ENCODE measurements at places on chromosomes 7 and 10. TPM values are rescaled to one million over a fixed set of nuclear protein-coding genes. Genes with fewer than 3 reads are reported as not detected.

The SLC37A3 gene
- total RNA-seq, result 14.4 TPM

The COG5 gene
- 20.9 TPM for total RNA-seq

The GPR37 gene
- 5.9 TPM for total RNA-seq

DNA sequence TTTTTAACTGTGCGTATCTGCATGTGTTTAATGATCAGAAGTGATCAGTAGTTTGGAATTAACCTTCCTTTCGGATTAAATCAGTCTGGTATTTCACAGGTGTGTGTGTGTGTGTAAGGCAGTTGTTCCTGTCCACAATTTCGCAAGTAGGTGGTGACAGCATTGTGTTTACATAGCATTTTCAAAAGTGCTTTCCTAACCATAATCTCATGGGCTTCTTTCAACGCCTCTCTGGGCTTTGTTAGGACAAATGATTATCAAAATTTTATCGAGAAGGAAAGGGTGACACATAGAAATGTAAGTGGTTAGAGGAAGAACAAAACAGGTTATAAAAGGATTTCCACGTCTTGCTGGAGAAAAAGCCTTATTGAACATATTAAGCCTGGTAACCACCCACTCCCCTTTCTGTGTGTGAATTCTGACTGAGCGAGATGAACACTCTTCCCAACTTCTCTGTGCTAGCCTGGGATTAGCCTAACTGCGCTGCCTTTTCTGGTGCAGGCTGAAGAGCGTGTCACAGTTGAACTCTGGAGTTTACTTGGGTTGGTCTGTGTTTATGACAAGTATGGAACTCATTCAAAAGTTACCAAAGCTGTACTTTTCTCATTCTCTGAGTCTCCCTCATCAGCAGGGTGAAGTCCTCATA, 292.3 kb upstream of the PITRM1 start:
- ATAC-seq, result no peak

DNA sequence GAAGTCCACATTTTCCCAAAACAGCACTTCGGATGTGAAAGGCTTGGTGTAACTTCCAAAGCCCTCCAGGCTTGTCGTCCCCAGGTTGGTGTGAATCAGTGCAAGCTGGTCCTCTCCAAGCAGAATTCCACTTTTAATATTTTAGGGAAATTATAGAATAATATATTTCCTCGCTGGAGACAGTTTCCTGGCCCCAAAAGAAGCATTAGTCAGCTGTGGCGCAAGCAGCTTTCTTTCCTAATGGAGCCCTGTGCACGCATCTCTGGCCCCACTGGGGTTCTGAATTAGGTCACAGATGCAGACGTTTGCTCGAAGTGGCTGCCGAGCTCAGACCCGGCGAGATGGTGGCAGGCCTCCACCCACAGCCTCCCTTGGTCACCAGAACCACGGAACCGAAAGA, 33.3 kb upstream of the MNX1 start:
- ATAC-seq, result no peak

- no peak for ATAC-seq
These were observed 35.3 kb upstream of the PDZD8 start for GRCh38 chr10:117410557-117410956.

DNA sequence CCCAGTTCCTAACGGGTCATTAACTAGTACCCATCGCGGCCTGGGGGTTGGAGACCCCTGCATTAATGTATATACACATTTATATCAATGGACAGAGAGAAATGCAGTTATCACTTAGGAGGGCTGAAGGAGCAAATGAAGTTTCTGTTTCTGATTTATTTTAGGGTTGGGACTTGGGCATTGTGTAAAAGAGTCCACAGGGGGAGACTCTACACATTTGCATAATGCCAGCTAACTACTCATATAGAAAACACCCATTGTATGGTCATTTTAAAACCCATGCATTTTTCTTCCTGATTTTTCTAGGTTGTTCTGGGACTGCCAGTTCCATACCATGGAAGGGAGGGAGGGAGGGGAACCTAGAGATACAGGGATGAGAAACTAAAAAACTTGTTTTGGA, 23.5 kb downstream of the BCCIP start:
- no peak for ATAC-seq

GRCh38 chr7:91910171-91910570, 29.7 kb upstream of the MTERF1 start:
- ATAC-seq, result no peak

GRCh38 chr7:27459021-27459730, 203.5 kb downstream of the HIBADH start:
- ATAC-seq, result no peak

DNA sequence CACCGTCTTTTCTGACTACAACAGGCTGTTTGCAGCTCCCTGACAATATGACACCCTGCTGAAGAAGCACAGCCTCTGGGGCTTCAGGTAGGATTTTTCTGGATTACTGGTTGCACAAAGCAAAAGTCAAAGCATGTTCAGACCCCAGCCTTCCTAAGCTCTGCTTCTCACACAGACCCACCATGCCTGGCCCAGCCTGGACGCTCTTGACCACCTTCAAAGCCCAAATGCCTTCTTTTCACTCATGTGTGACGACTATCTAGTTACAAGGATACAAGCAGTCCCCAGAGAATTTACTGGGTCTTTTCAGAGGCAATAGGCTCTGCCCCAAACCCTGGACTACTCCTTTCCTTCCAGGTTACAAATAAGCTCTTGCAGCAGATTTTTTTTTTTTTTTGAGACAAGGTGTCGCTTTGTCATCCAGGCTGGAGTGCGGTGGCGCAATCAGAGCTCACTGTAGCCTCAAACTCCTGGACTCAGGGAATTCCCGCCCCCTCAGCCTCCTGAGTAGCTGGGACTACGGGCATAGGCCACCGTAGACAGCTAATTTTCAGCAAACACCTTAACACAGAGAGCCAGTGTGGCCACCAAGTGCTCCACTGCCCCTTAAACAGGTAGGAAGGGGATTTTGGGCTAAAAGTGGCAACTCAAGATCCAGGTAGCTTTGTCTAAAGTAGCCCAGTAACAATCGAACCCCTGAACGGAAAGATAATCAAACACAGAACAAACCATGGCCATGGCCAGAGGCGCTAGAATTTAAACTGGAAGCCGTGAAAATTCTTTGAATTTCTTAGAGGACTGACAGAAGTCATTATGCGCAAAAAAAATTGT, 16.2 kb downstream of the SVIL start:
- peak; percentile 38 for ATAC-seq

- ATAC-seq, result no peak
These were observed 44.0 kb upstream of the HPSE2 start for GRCh38 chr10:99279626-99280111.

Data from esophagus mucosa (tissue), 1 donor.